Activated CD8-positive, alpha-beta T cell treated with anti-CD3 and anti-CD28 coated beads, Interleukin-2, amount 10 ng/mL, durations not matched to agents 7 days and 5 days (primary cell): ENCODE measurements at places on chromosomes 7 and 10. TPM values are rescaled to one million over a fixed set of nuclear protein-coding genes. Genes with fewer than 3 reads are reported as not detected.

- DNase-seq: no peak
Measured at GRCh38 chr10:8182806-8183205, 128.3 kb downstream of the GATA3 start.

MYH16 gene
- not detected for total RNA-seq

DNA sequence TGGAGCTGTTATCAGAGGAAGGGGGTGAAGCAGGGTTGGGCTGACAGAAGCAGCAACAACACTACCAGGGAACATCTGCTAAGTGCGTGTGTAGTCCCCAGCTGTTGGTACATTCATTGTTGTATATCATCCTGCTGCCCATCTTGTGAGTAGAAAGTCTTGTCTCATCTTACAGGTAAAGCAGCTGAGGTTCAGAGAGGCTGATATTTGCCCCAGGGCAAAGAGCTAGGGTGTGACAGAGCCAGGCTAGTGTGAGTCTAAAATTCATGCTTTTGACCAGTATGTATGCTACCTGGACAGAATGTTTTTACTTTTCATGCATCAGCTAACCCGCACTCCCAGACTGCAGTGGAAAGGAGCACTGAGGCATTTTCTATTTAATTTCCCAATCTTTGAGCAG is 221.6 kb downstream of the STK31 start:
- no peak for DNase-seq

NCF1 gene
- 3.0 TPM for total RNA-seq

CALML3 gene
- not detected for total RNA-seq

- no peak for DNase-seq
Measured at GRCh38 chr10:30704026-30704600, 74.6 kb upstream of the LYZL2 start.

- DNase-seq: peak; percentile 65
Measured at GRCh38 chr10:79444199-79445119, 965 bp downstream of the ZCCHC24 start.

DNA sequence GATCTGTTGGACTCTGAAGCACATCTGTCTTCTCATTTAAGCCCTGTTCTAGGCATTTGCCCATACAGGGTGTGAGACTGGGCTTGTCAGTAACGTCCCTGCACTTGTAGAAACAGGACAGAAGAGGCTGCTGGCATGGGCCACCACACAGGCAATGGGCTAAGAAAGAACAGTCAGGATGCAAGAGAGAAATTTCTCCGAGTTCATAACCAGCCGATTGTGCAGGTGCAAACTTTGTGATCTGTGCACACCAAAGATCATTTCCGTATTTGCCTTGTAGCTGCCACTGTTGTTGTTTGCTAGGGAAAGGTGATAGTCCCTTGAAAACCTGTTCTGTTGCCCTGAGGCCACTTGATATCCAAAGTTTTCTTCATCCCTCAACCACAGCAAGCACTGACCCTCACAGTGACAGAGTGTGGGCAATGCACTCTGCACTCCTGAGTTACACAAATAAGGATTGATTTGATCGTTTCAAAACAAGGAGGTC is 20.3 kb downstream of the KLF6 start:
- no peak for DNase-seq

- peak; percentile 75 for DNase-seq
Measured at GRCh38 chr10:133357285-133358161, at the start of gene FUOM. TSS of gene FUOM (minus strand) at chr10:133358019. CDS start at chr10:133358007, 12 bp downstream.

DNA sequence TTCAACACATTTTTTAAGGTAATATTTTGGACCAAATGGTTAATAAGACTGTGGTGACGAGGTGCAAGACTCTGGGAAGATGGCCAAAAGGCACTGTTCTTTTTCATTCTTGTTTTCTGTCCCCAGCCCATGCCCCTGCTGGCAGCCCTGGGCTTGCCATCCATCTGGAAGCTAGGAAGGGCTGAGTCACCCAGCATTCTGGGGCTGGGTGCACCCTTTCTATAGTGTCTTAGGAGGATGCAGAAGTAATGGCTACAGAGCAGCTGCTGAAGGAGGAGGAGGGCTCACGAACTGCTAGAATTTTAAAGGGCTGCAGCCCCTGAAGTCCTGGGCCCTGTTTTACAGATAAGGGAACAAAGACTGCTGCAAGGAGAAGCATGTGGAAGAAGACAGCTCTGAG is 42.8 kb upstream of the ZNF32 start:
- no peak for DNase-seq

DNA sequence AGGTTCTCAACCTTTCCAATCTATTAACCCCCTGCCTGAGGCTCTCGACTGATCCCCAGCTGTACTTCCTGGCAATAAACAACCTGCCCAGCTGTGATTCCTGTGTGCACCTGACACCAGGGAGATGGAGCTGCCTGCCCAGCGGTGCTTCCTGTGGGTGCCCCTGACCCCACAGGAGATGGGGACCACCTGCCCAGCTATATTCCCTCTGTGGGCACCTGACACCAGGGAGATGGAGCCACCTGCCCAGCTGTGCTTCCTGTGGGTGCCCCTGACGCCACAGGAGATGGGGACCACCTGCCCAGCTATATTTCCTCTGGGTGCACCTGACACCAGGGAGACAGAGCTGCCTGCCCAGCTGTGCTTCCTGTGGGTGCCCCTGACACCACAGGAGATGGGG is 184.0 kb downstream of the DIP2C start:
- no peak for DNase-seq

- no peak for DNase-seq
Measured at GRCh38 chr10:32646535-32646934, 200.6 kb downstream of the CCDC7 start.

DNA sequence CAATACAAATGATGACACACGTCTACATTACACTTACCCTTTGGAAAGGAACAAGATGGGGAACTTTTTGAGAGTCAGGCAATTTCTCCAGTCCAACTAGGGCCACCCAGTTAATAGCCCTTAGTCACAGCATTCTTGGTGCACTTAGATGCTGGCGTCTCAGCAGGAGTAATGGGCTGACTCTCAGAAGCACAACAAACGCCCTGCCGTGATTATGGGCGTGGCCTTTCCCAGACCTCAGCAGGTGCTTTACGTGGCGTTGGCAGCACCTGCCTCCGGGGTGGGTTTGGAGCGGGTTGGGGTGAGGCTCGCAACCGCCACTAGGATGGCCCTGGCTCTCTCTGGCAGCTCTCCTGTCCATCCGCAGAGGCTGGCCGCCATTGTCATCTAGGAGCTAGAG is 147.6 kb upstream of the SHH start:
- DNase-seq: no peak

ANKRD7 gene
- 0.47 TPM for total RNA-seq

FEZF1 gene
- total RNA-seq: not detected

SEMA4G gene
- total RNA-seq: 0.40 TPM

- DNase-seq: no peak
Measured at GRCh38 chr10:84540022-84540616, 211.7 kb downstream of the CCSER2 start.

DNA sequence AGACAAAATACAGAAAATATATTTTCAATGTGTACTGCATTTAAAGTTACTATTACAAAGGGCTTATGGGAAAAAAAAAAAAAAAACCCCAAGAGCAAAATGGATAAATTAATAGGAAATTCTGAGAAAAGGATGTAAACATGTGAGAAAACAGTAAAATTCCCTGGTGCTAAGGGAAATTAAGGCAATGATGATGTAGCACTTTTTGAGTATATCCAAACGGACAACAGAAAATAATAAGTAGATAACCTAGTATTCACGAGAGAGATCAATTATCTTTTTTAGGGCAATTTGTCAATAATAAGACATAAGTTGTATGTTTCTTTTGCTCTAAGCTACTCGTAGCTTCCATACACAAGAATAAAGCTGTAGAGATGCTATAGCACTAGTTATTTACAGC is 80.2 kb downstream of the PARD3 start:
- no peak for DNase-seq

GIGYF1 gene
- total RNA-seq: 43.0 TPM

DNA sequence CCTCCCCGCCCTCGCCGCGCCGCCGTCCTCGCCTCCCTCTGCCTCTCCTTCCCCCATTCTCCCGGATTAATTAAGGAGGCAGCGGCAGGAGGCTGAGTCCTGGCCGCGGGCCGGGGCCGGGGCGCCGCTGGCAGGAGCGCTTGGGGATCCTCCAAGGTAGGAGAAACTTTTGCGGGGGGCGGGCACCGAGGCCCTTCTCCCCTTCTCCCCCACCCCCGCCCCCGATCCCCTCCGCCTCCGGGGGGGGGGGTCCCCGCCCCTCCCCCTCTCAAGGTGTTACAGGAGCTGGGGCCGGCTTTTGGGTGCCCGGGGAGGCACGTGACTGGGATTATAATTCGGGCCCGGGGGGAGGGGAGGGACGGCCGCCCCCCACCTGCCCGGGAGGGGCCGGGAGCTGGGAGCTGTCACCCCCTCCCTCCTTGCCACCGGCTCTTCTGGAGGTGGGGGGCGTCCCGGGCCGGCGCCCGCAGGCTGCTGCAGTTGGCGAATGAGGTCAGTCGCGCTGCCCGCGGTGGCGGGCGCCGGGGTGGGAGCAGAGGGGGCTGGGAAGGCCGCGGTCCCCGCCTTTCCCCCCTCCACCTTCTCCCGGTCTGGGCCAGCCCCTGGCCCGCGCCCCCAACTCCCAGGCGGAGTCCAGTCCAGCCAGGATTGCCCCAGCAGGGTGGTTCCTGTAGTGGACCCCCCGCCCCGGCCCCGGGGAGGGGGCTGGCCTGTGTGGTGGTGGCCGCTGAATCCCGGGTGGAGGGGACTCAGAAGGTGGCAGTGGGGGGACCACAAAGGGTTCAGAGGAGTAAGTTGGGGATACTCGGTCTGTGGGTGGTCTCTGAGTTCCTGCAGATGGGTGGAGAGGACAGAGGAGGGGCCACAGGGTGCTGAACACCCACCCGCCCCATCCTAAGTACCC is 567 bp downstream of the GTF2IRD1 start:
- no peak for DNase-seq

- no peak for DNase-seq
Measured at GRCh38 chr7:19491371-19491770, 217.5 kb downstream of the POLR1F start.

DNA sequence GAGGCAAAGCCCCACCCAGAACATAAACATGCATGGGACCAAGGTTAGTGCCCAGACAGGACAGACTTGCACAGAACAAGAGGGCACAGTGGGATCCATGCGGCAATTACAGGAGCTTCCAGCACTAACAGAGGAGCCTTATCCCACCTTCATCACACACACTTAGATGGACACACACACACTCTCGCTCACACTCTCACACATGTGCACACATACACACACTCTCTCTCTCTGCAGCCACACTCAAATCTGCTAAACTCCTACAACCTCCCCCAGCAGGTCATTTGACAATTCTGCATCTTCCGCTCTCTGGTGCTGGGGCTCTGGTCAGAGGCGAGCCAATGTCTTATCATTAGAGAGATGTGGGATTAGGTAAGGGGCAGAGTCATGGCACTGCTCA is 120.5 kb downstream of the UBE2H start:
- DNase-seq: no peak

- DNase-seq: no peak
Measured at GRCh38 chr10:103120977-103121735, 71.9 kb downstream of the NT5C2 start.
